ENCODE measurements at places on chromosomes 4 and X. TPM values are rescaled to one million over a fixed set of nuclear protein-coding genes. Genes with fewer than 3 reads are reported as not detected.

Gene XIAP
- 33.0 TPM for total RNA-seq

Gene NDP
- not detected for total RNA-seq

- no peak for DNase-seq
Observed at GRCh38 chrX:40483502-40483901, 97.3 kb upstream of the ATP6AP2 start.

DNA sequence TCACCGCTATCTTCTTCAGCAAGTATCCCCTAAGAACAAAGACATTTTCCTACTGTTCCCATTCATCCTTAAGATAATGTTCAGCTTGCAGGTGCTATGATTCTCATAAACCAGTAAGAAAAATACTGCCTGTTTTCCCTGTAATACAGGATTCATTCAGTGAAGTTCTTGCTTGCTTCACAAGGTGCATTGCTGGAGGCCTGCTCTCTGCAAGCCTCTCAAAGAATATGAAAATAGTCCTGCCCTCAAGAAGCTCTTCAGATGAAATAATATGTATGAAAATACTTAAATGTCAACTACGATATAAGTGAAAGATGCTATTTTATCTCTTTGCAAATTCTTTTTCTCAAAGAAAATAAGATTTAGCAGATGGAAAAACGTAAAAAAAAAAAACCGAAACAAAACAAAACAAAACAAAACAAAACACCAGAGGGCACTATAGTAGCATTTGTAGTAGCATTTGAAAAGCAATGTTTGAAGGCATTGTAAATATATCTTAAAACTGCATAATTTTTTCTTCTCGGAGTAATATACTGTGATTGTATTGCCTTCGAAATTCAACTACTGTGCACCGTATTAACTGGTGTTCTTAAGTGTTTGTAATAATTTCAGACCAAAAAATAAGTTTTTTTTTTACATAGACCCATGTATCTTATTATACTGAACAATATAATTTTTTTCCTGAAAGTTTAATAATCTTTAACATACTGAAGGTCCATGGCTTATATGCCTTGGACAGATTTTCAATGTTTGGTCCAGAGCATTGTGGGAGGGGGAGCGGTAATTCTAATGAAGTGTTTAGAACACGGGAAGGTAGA is 26.0 kb downstream of the ADH4 start:
- no peak for DNase-seq

DNA sequence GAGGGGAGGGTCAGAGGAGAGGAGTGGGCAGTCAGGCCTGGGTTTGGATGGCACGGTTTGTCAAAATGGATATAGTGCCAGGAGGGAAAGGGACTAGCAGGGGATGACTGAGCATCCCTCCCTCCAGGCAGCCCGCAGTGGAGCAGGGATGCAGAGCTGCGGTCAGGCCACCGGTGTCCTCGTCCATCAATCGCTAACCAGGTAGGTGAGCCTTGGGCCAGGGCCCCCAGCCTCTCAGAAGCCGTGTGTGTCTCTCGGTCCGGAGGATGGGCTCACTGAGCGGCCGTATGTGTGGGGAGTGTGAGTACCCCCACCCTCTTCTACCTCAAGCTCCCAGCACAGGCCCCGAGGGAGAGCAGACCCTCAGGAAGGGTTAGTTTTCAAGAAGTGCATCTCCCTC is 538 bp upstream of the CYTL1 start:
- DNase-seq = no peak

GRCh38 chrX:96480081-96480480 is 204.6 kb upstream of the DIAPH2 start:
- no peak for DNase-seq

- no peak for DNase-seq
Observed at GRCh38 chr4:145482209-145483037, 770 bp downstream of the SMAD1 start.

DNA sequence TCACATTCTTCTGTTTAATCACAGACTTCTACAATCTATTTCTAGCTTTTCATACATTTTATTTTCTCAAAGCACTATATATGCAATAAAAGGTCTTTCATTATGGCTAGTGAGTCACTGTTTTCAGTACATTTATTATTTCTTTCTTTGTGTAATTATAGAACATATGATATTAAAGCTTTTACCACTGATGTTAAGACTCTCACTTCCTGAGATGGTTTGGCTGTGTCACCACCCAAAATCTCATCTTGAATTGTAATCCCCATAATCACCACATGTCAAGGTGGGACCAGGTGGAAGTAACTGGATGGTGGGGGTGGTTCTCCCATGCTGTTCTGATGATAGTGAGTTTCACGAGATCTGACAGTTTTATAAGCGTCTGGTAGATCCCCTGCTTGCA is 41.9 kb downstream of the UBA6 start:
- DNase-seq = no peak

GRCh38 chrX:1468250-1468772 is 15.6 kb upstream of the ASMTL start:
- DNase-seq = peak; percentile 77

DNA sequence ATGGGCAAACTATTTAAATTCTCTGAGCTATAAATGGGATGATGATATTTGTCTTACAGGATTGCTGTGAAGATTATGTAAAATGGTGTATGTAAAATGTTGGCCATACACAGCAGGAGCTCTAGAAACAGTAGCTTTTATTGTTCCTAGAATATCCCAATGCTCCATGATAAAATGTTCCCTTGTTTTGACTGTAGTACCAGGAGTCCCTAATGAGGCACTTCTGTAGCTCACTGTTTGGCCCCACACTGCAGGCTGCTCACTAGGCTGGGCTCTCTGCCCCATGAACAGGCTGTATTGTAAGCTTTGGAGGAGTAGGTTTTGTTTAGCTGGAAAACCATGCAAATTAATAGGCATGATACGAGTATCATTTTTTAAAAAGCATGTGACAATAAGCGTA is 3.3 kb upstream of the FGA start:
- no peak for DNase-seq

- no peak for DNase-seq
Observed at GRCh38 chr4:176864238-176864637, 71.5 kb upstream of the VEGFC start.

- DNase-seq = no peak
Observed at GRCh38 chrX:26783512-26784225, 567.7 kb downstream of the MAGEB5 start.

DNA sequence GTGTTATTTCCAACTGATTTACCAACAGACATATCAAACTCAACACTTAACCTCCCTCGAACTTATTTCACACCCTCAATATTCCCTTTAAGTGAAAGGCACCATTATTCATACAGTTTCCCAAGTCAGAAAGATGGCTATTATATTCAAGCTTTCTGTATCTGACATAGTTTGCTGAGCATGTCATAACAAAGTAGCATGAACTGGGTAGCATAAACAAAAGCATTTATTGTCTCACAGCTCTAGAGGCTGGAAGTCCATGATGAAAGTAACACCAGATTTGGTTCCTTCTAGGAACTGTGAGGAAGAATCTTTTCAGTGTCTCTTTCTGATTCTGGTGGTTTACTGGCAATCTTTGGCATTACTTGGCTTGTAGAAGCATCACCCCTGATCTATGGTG is 1388.6 kb downstream of the TECRL start:
- no peak for DNase-seq

GRCh38 chr4:153346563-153346962 is 2.1 kb downstream of the MND1 start:
- DNase-seq = no peak

DNA sequence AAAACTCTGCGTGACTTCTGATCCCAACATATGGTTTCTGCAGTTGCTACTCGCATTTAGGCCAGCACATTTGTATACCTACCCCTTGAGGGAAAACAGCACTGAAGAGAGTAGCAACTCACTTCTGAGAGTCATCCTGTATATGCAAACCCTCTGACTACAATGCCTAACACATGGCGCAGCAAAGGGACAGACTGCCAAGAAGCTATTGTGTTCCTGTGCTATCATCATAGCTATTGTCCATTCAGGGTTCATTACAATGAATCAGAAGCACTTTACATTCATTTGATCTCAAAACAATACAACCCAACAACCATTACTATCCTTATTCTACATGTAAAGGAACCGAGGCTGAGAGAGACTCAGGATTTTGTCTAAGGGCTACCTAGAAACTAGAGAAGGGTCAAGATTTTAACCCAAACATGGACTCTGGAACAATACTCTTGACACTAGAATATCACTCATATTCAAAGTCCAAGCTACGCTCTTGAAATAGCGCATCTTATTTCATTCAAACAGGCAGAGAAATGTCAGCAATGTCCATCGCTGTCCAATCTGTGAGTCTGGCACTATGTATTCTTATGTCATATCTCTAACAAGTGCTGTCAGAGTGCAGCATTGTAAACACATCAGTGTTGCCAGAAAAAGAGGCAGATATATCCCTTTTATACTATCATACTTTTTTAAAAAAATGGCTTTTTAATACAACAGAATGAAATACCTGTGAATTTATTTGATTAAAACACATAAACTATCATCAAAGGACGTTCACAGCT is 173.6 kb downstream of the CORIN start:
- DNase-seq = no peak

DNA sequence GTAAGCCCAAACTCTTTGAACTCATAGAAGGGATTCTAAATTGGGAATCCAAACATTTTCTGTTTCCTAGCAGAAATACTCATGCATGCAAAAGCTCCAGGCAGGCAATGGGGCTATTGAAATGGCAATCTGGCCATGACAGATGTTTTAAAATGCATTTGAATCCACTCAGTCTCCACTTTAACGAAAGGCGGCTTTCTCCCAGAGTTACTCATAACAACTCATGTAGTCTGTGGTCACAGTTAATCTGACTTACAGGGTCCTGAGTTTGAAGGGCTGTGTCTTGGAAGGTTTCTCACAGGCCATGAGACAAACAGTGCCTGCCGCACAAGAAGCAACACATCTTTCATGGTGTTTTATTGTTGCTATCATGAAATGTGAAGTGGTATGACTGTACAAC is 185.7 kb downstream of the AMELX start:
- no peak for DNase-seq

DNA sequence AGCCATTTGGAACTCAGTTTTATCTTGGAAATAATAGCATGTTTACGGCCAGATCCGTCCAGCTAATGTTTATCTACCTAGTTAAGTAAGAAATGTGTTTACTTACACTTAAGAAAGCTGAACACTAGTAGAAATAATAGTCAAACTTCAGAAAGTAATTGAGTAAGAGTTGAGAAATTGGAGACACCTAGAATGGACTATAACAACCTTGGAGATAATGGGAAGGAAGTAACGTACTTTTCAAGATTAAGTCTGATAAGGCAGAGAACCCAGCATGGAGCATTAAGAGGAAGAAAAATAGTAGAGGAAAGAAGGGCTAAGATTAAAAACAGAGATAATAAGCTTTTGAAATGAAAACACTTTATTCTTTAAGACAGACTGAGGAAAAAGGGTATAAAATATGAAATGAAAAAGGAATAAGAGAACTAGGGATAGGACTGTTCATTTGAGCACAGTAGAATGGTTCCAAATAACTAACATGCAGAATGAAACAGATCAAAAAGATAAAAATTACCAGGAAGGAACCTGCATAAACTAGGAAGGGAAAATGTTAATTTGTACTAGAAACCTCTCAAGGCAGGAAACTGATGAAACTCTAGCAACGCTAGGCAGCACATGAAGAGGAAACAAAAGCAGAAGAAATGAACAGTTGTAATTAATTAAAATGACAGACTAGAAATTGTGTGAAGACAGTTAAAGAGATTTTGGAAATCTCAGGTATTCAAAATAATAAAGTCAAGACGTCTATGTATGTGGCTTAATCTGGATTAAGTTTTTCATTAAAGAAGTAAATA is 71.7 kb downstream of the FBXW7 start:
- DNase-seq = no peak

DNA sequence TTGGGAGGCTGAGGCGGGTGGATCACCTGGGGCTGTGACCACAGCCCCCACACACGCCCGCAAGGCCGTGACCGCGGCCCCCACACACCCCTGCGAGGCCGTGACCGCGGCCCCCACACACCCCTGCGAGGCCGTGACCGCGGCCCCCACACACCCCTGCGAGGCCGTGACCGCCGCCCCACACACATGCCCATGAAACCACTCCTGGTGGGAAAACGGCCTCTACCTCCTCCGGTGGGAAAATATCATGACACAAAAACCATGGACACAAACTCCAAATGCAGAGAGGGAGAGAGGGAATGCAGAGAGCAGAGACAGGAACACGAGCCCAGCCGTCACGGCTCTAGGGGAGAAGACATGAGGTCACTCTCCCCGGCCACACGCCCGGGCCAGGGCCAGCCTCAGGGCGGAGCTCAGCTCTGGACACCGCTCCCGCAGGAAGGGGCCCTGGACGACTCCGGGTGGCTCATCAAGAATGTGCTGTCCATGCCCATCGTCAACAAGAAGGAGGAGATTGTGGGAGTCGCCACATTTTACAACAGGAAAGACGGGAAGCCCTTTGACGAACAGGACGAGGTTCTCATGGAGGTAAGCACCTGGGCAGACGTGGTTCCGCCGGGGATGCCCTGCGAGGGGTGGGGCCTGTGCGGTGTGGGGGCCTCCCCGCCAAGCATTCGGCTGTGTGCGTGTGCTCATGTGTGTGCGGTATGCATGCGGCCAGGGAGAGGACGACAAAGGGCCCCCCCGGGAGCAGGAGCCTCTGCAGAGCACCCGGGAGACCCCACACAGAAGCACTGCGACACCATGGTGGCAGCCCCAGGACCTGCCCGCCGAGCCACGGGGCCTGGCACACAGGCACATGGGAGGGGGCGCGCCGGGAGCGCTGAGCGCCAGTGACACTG is 17.4 kb downstream of the ATP5ME start:
- no peak for DNase-seq

DNA sequence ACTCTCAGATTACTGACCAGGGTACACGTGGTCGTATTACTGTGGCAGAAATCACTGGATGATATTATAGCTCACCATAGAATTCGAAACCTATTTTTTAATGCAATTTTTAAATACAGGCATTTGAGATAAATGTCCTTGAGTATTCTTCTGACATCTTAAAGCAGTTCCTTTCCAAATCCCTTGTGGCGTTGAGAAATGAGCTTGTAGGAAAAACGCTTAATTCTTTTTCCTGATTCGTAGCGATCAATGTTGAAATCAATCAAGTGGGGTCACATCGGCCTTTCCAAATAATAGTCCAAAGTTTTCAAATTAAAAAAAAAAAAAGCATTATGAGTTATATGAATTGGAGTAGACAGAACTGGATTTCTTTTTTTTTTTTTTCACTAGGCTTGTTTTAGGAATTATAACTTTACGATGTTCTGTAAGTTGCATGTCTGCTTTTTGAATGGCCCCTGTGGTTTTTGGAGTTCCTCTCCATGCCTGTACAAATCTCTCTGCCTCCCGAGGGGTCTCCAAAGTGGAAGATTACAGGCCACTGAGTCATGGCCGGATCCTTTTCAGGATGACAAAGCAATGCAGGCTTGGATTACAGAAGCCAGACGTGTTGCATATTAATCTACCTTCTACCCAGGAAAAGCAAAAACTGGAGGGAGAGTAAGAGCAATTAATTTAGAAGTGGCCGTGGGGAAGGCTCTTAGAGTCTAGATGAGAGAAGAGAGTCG is 226.1 kb downstream of the SHOX start:
- DNase-seq = no peak

GRCh38 chr4:26420913-26421312 is 69.4 kb downstream of the CCKAR start:
- no peak for DNase-seq

GRCh38 chr4:139267301-139267700 is 12.7 kb downstream of the MGARP start:
- no peak for DNase-seq

Measured in CD8-positive, alpha-beta memory T cell (primary cell).